Naive B cell (primary cell): ENCODE measurements at places on chromosomes 7 and 10. TPM values are rescaled to one million over a fixed set of nuclear protein-coding genes. Genes with fewer than 3 reads are reported as not detected.

DNA sequence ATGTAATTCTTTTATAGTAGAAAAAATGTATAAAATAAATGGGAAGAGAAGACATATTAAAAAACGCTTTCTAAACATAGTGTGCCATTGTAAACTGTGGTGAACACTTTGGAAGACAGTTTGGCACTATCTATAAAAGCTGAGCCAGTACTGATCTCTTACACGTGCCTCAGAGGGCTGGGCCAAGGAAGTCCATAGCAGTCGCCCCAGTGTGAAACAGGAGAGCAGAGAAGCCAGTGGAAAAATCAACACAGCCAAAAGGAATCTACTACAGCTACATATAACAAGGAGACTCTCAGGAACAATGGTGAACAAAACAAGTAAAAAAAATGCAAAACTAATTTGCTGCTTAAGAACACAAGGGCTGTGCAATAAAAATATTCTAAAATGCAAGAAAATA lies 20.6 kb downstream of the SEPHS1 start:
- H3K27ac ChIP-seq, result no peak overlapping the region
- no peak overlapping the region for H3K4me3 ChIP-seq

- peaks cover 4% of the 10 kb centered on the region for H3K4me1 ChIP-seq
- no peak for DNase-seq
- H3K4me3 ChIP-seq, result no peak overlapping the region
- peaks cover 5% of the 10 kb centered on the region for H3K36me3 ChIP-seq
- H3K27ac ChIP-seq, result no peak overlapping the region
Observed at GRCh38 chr7:151313857-151314256, 27.8 kb upstream of the NUB1 start.

DNA sequence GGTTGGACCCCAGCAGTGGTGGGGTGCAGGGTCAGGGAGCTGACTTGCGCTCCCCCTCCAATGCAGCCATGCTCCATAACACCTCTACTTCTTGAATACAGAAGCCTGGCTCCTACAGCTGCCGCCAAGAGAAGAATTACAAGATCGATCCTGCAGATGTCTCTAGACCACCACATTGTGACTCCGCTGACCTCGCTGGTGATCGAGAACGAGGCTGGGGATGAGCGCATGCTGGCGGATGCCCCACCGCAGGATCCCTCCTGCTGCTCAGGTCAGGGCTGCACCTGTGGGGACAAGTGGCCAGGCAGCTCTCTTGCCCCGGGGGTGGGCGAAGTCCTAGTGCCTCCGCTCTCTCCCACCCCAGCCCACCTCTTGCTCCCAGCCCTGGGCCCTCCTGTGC lies 31.7 kb downstream of the ITIH2 start:
- no peaks in the 10 kb centered on the region for H3K36me3 ChIP-seq
- DNase-seq, result no peak
- H3K27me3 ChIP-seq, result peaks cover 23% of the 10 kb centered on the region
- H3K4me3 ChIP-seq, result no peak overlapping the region
- H3K4me1 ChIP-seq, result no peaks in the 10 kb centered on the region

DNA sequence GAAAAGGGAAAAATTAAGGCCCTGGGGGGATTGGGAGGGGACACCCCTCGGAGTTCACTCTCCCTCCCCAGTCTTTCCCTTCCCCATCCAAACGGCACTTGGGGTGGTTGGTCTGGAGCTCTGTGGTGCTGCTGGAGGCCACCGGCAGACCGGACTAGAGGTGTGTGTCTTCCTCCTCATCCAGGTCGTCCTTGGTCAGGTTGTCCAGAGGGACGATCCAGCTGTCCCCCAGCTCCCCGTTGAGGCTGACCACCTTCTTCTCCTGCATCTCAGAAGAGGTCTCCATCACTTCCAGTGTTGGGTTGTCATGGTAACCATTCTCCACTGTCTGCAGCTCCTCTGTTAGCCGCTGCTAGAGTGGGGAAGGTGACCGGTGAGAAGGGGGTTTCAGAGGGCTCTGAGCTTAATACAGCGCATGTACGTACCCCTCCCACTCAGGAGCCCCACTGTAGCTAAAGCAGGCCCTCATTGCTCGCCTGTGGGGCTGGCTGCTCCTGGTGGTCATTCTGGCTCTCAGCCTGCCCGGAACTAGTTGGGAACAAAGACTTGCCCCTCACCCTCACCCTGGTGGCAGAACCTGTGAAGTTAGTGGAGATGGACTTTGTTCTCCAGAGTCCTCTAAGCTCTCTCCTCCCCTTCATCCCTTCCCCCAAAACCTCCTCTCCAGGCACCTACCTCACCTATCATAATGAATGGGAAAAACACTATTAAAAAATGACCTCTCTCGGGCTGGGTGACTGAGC lies 52.1 kb downstream of the PODXL start:
- H3K27ac ChIP-seq, result no peak overlapping the region
- DNase-seq, result no peak
- H3K4me1 ChIP-seq, result peaks cover 12% of the 10 kb centered on the region

GRCh38 chr7:96546426-96546825 lies 163.2 kb downstream of the SEM1 start:
- H3K4me3 ChIP-seq, result no peak overlapping the region
- H3K36me3 ChIP-seq, result no peaks in the 10 kb centered on the region
- no peak for DNase-seq
- no peaks in the 10 kb centered on the region for H3K27me3 ChIP-seq
- no peak overlapping the region for H3K27ac ChIP-seq

The STYXL1 gene
- polyA plus RNA-seq, result 61.6 TPM

The LMOD2 gene
- 0.22 TPM for polyA plus RNA-seq

The OR6B1 gene
- not detected for polyA plus RNA-seq
